Stimulated activated CD8-positive, alpha-beta memory T cell treated with anti-CD3 and anti-CD28 coated beads, Interleukin-2, amount 100 ng/mL, for 1 hour (primary cell): ENCODE measurements at places on chromosomes 2 and 18.

DNA sequence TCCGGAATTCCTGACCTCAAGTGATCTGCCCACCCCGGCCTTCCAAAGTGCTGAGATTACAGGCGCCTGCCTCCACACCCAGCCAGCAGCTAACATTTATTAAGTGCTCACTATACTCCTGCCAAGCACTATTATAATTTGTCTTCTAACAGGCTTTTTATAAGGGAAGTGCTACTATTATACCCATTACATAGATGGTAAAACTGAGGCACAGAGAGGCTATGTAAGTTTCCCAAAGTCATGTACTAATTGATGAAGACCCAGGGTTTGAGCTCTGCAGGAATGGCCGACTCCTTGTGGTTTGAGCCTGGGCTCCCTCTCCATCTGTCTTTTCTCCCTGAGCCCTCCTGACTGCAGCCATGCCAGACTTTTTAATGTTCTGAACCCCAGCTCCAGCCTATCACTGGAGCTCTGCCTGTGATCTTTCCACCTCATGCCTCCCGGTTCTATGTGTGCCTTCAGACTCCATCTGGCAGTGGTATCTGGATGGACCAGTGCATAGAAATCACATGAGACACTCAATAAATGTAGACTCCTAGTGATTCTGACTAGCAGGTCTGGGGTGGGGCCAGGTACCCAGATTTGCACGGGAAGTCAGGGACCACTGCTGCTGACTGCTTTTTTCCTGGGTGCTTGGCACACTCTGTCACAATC is 197.1 kb downstream of the NEDD4L start:
- DNase-seq, result no peak

- DNase-seq, result no peak
Measured at GRCh38 chr2:152167065-152167464, 8.5 kb downstream of the STAM2 start.

DNA sequence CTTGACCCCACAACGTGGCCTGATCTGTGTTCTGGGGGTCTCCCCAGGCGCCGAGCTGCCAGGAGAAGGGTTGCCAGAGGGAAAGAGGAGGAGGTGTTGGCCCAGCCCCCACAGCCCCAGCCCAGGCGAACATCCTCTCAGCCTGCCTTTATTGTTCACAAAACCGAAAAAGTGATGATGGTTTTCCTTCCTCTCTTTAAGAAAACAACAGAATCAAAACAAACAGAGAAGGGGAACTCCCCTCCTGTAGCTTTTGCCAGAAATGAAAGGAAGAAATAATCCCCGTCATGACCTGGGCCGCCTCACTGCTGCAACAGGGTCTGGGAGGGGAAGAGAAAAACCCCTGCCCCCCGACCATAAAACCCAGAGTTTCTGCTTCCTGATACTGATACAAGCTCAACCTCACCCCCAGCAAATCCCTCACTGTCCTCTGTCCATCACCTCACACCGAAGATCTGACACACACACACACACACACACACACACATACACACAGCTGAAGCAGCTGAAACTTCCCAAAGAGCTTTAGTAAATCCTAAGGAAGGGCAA is 52.0 kb downstream of the ZFP36L2 start:
- DNase-seq, result peak; percentile 31

- no peak for DNase-seq
Measured at GRCh38 chr2:18483896-18484295, 76.6 kb downstream of the RDH14 start.

- DNase-seq, result no peak
Measured at GRCh38 chr2:218387369-218388194, 5.5 kb downstream of the SLC11A1 start.
